ENCODE measurements at places on chromosomes 1 and 21. TPM values are rescaled to one million over a fixed set of nuclear protein-coding genes. Genes with fewer than 3 reads are reported as not detected.

- no peak for DNase-seq
Measured at GRCh38 chr1:1869469-1869868, 21.4 kb downstream of the GNB1 start.

The ACTL8 gene
- not detected for total RNA-seq

DNA sequence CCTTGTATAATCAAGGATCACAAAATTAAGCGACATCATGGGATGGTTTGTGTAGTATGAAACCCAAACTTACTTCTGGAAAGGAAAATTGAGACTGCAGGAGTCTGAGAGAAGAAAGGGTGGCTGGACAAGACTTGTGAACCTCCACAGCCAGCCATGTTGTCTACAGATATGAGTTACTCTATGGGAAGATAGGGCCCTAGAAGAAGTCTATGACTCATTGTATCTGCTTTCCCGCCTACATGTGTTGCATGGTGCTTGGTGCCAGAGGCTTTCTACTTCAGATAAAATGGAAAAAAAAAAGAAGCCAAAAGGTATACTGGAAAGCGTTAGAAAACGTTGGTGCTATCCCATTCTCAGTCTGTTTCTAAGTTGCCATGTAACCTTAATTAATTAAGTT is 18.7 kb upstream of the OR6N2 start:
- no peak for DNase-seq

DNA sequence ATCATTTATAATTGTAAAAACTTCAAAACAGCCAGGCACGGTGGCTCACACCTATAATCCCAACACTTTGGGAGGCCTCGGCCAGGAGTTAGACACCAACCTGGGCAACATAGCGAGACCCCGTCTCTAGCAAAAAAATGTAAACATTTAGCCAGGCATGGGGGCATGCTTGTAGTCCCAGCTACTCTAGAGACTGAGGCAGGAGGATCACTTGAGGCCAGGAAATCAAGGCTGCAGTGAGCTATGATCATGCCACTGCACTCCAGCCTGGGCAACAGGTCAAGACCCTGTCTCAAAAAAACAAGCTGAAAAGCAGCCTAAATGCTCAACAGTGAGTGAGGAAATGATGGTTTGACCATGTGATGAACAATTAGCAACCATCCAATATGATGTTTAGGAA is 7.3 kb downstream of the C1orf167 start:
- DNase-seq, result no peak

- DNase-seq, result no peak
Measured at GRCh38 chr1:28954126-28954726, 39.9 kb downstream of the EPB41 start.

DNA sequence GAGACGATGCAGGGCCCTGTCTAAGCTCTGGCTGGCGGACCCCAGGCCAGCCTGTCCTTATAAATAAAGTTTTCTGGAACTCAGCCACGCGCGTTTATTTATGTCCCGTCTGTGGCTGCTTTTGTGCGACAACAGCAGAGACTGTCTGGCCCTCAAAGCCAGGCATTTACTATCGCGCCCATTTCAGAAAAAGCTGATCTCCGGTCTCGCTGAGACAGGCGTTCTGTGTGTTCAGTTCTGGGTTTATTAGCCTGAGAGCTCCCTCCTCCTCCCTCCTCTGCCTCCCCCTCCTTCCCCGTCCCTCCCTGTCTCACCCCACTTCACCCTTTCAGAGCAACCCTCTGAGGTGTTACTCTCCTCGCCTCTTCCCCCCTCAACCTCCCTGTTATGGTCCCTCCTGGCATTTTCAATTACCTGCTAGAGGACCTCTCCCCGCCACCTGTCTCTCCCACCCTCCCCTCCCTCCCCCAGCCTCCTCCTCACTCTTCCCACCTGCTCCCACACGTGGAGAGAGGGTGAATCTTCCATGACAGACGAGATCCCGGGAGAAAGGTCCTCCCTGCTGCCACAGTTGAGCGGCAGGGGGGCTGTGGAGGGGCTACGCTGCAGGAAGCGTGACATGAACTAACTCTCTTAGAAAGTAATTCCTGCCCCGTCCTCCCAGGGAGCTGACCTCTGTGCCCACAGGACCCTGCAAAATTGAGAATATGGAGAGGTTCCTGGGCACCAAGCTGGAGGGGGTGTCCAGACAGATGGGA is 59.9 kb downstream of the SPSB1 start:
- DNase-seq, result no peak

The SERTAD4 gene
- not detected for total RNA-seq

DNA sequence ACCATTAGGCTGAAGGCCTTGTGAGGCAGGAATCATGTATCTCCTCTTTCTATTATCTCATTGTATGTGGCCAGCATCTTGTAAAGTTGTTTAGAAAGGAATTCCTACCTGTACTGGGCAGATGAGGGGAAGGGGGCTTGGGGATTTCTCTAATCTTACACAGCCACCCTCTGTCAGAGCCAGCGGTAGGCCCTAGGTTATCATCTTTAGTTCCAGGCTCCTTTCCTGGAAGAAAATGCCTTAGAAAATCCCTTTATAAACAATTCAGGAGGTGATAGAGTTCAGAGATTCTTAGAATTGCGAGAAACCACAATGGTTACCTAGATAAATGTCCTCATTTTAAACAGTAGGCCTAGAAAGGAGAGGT is 35.2 kb downstream of the DPT start:
- no peak for DNase-seq

The PLD5 gene
- not detected for total RNA-seq

All from activated naive CD4-positive, alpha-beta T cell treated with anti-CD3 and anti-CD28 coated beads, Interleukin-2, amount 50 U/mL, for 72 hours (primary cell).